ENCODE measurements at places on chromosomes 7 and 10.

- no peak for DNase-seq
Measured at GRCh38 chr7:6360841-6361240, 86.9 kb downstream of the DAGLB start.

DNA sequence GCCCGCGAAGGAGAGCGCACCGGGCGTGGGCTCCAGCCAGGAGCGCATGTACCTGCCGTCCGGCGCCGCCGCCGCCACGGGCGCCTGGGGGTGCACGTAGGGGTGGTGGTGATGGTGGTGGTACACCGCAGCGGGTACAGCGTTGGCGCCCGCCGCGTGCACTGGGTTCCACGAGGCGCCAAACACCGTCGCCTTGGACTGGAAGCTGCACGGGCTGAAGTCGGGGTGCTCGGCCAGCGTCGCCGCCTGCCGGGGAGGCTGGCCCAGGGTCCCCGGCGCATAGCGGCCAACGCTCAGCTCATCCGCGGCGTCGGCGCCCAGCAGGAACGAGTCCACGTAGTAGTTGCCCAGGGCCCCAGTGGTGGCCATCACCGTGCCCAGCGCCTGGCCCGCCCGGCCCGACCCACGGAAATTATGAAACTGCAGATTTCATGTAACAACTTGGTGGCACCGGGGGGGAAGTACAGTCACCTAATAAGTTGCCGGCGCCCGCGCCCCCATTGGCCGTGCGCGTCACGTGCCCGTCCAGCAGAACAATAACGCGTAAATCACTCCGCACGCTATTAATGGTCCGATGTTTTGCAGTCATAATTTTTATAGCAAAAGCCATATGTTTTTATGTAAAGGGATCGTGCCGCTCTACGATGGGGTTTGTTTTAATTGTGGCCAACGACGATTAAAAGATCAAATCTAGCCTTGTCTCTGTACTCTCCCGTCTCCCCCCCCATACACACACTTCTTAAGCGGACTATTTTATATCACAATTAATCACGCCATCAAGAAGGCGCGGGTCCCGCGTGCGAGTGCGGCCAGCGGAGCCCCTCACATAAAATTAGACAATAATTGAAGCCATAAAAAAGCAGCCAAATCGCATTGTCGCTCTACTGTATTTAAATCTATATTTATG, at the start of gene HOXA9:
Gene HOXA9, minus strand, starts transcription at position 449 of the 907 bp plus-strand sequence. Its CDS starts 80 bp downstream, at position 369.
- no peak for DNase-seq

- DNase-seq: no peak
Measured at GRCh38 chr7:141649137-141649864, 52.7 kb downstream of the DENND11 start.

DNA sequence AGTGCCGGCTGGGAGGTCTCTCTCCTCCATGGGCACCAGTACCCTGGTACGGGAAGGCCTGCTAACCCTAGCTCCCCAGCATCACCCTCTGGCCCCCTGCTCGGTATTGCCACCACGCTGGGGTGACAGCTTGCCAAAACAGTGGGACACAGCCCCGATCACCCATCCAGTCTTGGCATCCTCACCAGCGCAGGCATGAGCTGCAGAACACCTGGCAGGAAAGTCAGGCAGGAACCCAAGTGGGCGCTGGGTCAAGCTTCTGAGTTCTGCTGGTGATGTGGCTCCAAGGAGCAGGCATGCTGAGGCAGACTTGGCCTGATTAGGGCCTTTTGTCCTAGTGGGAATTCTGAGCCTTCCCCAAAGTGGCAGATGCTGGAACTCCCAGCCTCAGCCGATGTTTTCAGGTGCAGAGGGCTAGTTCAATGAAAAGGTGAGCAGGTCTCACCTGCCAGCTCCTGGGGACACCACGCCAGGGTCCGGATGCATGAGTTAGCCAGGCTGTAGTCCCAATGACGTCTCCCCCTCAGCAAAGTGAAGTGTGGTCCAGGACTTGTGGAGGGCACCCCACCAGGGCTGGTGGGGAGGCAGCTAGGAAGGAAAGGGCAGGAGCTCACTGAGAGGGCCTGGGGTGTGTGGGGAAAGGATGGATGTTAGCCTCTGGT, 8.5 kb upstream of the ZNF22 start:
- DNase-seq: no peak

DNA sequence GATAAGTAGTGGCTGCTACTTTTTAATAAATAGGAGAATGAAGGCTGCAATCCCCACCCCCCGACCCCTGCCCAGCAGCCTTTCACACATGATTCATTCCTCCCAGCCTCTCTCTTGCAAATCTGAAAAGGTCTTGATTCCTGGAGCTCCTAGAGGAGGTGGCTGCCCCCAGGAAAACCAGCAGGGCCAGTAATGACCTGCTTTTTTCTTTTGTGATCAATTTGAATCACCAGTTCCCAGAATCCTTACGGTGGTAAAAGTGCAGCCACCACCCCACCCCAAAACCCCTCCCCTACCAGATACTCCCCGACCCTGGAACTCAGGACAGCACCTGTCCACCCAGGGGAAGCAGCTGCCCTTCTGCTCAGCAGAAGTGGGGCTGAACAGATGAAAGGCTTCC, 108.9 kb downstream of the C10orf105 start:
- DNase-seq: no peak

- no peak for DNase-seq
Measured at GRCh38 chr10:13315361-13315760, 15.5 kb upstream of the PHYH start.

Data from stimulated activated CD4-positive, alpha-beta T cell treated with anti-CD3 and anti-CD28 coated beads, TNF-alpha, amount 100 ng/mL, for 1 hour (primary cell).